IMR-90 (cell line): ENCODE measurements at places on chromosomes 3 and 15. TPM values are rescaled to one million over a fixed set of nuclear protein-coding genes. Genes with fewer than 3 reads are reported as not detected.

- DNase-seq: peak; percentile 84
Observed at GRCh38 chr15:52093539-52094510, 18.8 kb downstream of the BCL2L10 start.

DNA sequence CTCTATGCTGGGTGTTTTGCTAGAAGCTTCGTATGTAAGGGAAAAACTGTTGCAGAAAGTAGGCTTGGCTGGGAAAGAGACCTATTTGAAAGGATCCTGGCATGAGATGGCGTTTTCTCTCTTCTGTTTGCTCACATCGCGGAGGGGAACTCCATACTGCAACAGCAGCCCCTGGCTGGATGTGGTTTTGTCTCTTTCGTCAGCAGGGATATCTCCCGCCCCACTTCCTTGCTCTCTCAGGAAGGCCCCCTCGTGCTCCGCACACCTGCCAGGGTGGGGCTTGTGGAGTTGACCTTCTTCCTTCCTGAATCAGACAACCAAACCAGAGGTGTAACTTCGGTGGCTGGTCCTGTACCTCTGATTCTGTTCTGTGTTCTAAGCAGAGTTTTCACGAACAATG lies 26.4 kb upstream of the MYZAP start:
- DNase-seq: peak; percentile 7

- no peak for DNase-seq
Observed at GRCh38 chr3:162007722-162008121, 511.1 kb downstream of the OTOL1 start.

UPK1B gene
- 0.28 and 0.36 TPM in 2 replicates for total RNA-seq

DNA sequence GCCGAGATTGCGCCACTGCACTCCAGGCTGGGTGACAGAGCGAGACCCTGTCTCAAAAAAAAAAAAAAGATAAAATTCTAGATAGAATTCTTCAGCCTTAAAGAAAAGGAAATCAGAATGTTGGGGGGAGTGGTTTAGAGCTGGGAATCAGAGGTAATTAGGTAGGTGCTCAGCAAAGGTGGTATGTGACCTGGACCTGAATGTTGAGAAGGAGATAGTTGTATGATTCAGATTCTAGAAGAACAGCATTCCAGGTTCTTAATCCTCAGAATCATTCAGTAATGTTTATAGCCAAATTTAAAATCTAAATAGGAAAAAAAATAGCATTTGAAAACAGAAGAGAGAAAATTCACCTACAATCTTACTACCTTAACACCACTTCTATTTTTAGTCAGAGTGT lies 71.3 kb upstream of the UBE2E1 start:
- DNase-seq: no peak

- no peak for DNase-seq
Observed at GRCh38 chr3:21256932-21257331, 494.1 kb downstream of the ZNF385D start.

NPRL2 gene
- total RNA-seq: 27.5 and 38.7 TPM in 2 replicates

DNA sequence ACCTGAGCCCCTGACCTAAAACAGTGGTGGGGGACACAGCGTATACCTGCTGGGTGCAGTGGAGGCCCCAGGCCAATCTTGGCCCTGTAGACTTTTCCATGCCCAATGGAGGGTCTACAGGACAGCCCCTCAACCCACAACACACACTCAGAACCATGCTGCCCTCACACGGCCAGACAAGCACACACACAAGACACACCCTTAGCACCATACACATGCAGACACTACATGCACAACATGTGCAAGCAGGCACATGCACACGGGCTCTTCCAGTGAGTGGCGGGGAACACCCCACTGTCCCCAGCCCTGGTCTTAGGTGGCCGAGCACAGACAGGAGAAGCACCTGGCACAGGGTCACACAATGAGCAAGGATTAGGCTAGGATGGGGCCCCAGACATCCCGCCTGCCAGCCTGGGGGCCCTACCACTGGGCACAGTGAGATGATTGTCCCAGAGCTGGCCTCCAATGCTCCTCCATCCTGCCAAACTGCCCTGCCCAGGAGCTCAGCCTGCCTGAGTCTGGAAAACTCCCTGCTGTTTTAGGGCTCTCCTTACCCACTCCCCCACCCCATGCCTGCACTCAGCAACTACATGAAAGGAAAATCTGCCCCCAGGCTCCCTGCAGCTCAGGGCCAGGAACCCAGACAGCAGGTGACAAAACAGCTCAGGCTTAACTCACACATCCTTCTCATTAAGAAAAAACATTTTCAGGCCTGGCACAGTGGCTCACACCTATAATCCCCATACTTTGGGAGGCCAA lies 15.8 kb downstream of the IQSEC1 start:
- no peak for DNase-seq

DNA sequence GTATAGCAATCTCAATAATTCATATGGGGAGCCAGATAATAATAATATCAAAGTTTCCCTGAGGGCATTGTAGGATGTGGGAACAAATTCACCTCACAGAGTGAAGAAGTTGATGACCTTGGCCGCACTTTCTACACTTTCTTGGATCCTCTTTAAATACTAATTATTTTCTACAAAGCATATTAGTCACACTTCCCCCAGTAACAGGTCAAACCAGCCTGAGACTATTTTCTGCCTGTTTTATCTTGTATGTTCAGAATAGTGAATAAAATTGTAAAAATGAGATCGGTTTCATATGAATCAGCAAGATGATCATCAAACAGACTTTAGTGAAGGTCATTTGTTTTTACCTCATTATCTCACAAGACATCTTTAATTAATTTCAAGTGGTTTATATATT lies 2.3 kb upstream of the OR5K3 start:
- no peak for DNase-seq

- DNase-seq: no peak
Observed at GRCh38 chr3:47571391-47572175, 7.1 kb downstream of the CSPG5 start.

DNA sequence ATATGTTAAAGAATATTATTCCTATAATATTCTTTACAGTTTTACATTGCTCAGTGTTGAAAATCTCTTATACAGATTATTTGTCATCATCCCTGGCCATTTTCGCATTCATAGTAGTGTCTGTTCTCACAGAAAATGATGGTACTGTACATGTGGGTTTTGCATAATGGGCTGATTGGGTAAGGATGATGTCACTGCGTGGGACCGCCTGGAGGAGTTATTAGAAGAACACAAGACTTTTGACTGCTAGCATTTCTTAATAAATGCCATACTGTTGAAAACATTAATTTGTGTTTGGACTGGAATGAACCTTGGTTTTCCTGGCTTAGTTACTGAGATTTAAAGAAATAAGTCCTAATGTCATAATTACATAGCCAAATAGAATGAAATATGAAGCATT lies 20.3 kb downstream of the LRCH3 start:
- peak; percentile 94 for DNase-seq

STRC gene
- not detected in 2 replicates for total RNA-seq

ZNF662 gene
- total RNA-seq: 0.28 and 0.54 TPM in 2 replicates

GRCh38 chr3:15015456-15015855 lies 49.7 kb downstream of the MRPS25 start:
- peak; percentile 3 for DNase-seq

CHL1 gene
- total RNA-seq: 1.6 and 2.2 TPM in 2 replicates

DNA sequence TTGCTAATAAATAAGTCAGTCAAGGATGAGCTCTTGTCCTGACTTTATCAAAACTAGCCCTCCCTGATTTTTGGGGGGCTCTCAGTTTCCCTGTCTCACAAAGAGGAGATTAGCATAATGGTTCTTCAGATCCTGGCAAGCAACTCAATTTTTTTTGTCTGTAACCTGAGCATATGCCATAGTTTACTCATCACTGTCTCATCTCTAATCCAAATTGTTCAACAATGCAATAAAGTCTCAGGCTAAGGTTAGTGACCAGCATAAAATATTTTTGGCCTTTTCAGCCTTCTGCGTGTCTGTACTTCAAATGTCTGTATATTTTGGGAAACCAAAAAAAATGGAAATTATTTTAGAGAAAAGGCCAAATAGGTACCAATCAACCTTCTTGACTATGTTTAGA lies 465.6 kb upstream of the TPRG1 start:
- DNase-seq: peak; percentile 56

DNA sequence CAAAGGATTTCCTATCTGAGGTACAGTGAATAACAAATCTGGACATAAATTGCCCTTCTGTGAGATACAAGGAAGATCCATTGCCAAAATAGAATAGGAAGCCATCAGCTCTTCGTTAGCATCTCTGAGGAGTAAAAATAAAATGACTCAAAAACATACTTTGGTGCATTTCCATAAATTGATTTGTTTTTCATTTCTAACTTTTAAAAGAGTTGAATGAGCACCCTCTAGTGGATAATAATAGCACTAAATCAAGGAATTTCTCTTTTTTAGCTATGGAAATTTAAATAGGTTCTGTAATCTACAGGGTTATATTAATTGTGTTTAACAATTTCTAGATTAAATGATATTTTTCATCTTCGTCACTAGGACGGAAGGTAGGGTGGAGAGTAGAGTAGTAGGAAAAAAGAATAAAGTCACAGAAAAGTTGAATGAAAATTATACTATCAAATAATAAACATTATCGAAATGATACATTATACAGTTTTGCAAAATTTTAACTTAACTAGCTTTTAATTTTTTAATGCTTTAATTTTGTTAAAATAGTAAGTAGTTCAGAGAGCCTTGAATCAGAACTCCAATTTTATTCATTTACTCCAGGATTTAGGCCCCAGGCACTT lies 6.4 kb downstream of the NSUN3 start:
- DNase-seq: peak; percentile 39

DNA sequence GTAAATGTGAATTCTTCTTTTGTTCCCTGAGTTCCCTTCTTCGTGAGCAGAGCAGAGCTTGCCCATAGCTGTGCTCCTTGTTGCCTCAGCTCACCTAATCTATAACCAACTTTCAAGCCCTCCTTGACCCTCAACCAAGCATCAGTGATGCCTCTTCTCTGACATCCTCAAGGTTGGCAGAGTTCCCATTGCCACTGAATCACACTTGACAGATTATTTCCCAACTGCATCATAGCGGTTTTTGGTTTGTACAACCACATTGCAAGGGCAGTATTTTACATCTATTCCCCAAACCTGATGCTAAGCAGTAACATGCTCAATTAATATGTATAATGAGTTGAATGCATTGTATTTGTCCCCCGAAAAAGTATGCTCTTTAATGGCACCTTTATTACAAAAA lies 133.0 kb upstream of the SNTN start:
- peak; percentile 5 for DNase-seq

GRCh38 chr3:184143327-184143726 lies 8.2 kb downstream of the EIF2B5 start:
- no peak for DNase-seq

SI gene
- total RNA-seq: not detected in 2 replicates

GRCh38 chr3:7086417-7086816 lies 225.5 kb downstream of the GRM7 start:
- DNase-seq: no peak

GRCh38 chr3:172244011-172244410 lies 204.2 kb downstream of the GHSR start:
- DNase-seq: peak; percentile 62

RFTN1 gene
- total RNA-seq: 52.0 and 52.2 TPM in 2 replicates

- peak; percentile 63 for DNase-seq
Observed at GRCh38 chr3:43858294-43858701, 167.6 kb downstream of the ABHD5 start.

SYNPR gene
- total RNA-seq: not detected in 2 replicates

GRCh38 chr3:155292133-155292532 lies 1.4 kb downstream of the STRIT1 start:
- DNase-seq: peak; percentile 40

TM4SF18 gene
- total RNA-seq: under 0.01 TPM in 1 of 2 replicates, not detected in the other

GRCh38 chr15:31405200-31405920 lies 78.7 kb downstream of the KLF13 start:
- DNase-seq: peak; percentile 24

DNA sequence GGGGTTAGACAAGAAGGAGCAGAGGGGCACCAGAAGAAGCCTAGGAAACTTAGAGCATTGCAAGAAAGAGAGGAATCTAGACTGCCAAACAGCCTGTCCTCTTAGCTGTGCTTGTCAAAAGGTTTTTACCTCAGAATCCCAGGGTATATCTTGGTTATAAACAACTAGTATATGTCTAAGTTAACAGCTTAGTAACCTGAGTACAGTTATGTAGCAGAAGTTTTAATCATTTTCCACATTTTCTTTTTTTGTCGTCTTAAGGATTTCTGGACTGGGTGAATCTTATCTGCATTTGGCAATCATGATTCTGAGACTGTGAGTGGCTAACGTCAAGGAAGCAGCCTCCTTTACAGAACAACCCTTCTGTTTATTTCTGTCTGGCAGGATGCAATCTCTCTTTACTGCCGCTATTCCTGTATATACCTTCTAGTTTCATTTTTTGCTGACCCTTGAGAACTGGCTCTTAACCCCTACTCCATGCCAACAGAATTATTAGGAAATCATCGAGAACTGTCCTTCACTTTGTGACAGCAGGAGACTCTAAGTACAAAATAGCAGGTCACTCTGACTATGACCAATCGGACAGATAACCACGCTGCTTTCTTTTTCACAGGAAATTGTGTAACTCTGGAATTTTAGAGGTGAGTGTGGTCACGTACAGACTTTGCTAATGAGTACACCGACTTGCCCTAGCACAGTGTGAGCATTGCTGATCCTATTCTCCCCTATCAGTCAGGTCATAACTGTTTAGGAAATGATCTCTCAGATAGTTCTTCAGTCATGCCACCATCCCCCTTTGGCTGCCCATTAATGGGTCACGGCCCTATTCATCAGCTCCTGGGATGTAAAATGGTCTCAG lies 3.3 kb upstream of the CP start:
- peak; percentile 92 for DNase-seq

DNA sequence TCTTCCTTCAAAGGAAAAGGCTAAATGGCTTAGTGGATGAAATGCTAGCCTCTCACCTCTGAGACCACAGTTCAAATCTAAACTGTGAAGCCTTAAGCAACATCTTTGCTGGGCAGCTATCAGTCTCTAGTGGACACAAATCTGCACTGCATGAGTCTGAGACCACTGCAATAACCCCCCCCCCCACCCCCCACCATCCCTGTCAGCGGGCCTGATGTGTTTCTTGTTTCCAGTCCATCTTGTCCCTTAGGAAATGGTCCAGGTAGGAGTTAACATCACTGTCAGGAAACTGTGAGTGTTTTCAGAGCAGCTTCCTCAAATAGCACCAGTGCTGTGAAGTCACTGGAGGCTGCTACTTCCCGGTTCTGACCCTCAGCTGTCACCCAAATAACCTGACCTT lies 140.6 kb upstream of the TMCO5A start:
- no peak for DNase-seq

GRCh38 chr3:194364652-194365434 lies 4.7 kb downstream of the LRRC15 start:
- peak; percentile 94 for DNase-seq

DNA sequence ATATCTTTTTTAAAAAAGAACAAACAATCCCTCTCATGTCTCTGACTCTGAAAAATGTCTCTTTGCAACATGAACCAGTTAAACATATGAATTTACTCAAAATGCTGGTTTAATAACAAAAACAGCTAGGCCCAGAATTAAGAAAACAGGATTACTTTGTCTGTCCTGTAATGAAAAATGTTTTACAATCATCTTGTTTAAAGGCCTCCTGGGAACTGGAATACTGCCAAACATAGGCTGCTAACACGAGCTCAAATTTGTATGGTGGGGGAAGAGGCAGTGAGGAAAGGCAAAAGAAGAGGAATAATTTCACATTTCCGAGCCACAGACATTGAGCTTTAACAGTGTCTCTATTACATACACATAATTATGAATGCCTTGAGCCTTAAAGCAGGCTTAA lies 61.7 kb upstream of the PPIB start:
- peak; percentile 66 for DNase-seq
